ENCODE measurements at places on chromosomes 4 and X.

DNA sequence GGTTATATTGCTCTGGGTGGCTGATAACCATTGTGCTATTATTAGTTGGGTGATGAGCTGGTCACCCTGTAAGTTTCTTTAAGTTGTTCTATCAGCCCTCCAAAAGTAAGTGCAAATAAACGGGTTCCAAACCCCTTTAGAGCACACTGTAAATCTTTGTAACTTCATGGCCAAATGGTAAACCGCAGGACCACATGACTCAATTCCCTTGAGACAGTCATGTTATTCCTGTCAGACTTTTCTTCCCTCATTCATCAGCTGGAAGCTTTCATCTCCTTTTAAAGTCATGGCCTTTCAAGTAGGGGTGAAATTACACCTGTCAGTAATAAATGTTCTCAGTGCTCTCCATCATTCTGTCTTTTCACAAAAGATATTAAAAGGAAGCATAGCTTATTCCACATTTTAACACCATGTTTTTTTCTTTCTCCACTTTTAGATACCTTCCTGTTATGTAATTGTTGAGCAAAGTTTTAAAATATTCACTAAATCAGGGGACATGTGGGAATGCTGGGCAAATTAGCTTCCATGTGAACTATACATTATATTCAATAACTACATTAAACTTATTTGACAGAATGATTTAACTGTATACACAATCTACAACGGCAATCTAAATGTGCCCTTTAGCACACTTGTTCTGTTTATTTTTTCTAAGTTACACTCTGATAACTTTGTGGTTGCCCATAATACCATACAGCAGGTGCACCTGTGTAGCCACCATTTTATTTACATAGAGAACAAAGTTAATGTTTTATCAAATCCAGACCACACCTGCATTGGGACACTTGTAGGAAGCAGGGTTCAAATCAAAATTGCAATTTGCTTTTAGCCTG lies 275.5 kb downstream of the CFAP299 start:
- H3K4me1 ChIP-seq = no peaks in the 10 kb centered on the region
- no peaks in the 10 kb centered on the region for H3K27me3 ChIP-seq
- no peak overlapping the region for H3K4me3 ChIP-seq
- H3K27ac ChIP-seq = no peak overlapping the region
- H3K36me3 ChIP-seq = no peaks in the 10 kb centered on the region

DNA sequence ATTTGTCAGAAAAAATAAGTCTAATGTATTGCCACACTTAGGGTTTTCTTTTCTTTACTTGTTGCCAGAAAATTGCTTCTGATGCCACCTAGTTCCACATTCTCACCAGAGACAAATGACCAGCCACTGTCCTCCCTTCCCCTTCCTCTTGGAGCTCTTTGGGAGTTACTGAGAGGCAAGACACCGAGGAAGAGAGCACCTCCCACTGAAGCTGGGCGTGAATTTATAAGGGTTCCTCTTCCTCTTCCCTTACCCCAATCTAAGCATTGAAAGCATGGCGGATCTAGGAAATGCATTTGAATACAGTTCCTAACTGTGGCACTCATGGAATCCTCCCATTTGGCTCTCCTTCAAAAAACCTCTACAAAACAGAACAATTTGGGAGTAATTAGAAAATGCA lies 30.0 kb downstream of the ANXA3 start:
- H3K4me1 ChIP-seq = peaks cover 10% of the 10 kb centered on the region
- no peak overlapping the region for H3K4me3 ChIP-seq
- peak overlapping the region; percentile 3 for H3K27ac ChIP-seq
- peaks cover 45% of the 10 kb centered on the region for H3K36me3 ChIP-seq
- no peaks in the 10 kb centered on the region for H3K27me3 ChIP-seq
- no peak for DNase-seq

DNA sequence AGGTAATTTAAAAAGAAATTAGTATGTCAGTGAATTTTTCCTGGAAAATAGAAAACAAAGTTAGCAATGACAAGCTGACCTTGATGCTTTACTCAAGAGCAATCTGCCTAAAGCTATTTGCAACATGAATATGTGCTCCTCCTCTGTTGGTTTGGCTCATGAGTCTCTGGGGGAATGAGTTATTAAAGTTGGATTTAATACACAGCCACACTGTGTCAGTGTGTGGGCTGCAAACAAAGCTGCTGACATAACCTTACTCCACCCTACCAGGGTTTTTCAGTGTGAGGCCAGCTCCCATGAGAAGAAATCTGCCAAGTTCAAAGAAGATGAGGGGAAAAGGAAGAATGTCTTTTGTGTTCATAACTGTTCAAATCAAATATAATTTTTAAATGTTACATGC lies 280.5 kb downstream of the TLL1 start:
- no peak overlapping the region for H3K4me3 ChIP-seq
- H3K27me3 ChIP-seq = peaks cover 21% of the 10 kb centered on the region
- no peak for DNase-seq
- H3K27ac ChIP-seq = no peak overlapping the region
- no peaks in the 10 kb centered on the region for H3K36me3 ChIP-seq
- H3K4me1 ChIP-seq = no peaks in the 10 kb centered on the region

DNA sequence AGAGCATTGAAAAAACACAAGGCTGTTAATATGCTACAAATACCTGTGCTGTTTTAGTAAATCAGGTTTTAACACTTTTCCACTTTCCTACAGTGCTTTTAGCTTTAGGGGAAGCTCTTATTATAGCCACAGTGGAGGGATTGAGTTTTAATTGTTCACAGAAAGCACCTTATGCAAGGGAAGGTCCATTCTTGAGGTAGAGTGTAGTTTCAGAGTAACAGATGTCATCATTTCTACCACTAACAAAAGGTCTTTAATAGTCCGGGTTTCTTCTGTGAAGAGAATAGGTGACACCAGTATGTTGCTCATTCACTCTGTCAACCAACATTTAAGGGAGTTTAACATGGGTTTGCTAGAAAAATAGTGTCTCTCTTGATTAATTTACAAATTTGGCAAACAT lies 104.4 kb downstream of the STIM2 start:
- no peak for DNase-seq
- H3K4me3 ChIP-seq = no peak overlapping the region
- no peaks in the 10 kb centered on the region for H3K4me1 ChIP-seq
